ENCODE measurements at places on chromosomes 11 and 22.

DNA sequence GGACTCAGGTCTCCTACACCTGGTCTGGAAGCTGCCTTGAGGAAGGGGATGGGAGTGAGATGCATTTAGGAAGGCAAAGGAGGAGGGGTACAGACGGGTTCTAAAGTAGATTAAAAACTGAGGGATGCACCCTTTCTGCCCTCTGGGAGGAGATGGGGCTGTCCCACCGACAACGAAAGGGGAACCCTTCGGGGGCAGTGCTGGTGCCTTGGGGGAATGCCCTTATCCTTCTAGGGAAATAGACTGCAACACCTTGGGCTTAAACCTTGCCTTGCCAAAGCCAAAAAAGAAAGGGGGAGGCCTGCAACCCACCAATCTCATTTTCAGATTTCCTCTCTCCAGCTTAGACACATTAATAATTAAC is 89.8 kb downstream of the PLEKHA7 start:
- DNase-seq: no peak

- DNase-seq: no peak
These were observed 80.6 kb downstream of the WNT7B start for GRCh38 chr22:45896153-45896951.

DNA sequence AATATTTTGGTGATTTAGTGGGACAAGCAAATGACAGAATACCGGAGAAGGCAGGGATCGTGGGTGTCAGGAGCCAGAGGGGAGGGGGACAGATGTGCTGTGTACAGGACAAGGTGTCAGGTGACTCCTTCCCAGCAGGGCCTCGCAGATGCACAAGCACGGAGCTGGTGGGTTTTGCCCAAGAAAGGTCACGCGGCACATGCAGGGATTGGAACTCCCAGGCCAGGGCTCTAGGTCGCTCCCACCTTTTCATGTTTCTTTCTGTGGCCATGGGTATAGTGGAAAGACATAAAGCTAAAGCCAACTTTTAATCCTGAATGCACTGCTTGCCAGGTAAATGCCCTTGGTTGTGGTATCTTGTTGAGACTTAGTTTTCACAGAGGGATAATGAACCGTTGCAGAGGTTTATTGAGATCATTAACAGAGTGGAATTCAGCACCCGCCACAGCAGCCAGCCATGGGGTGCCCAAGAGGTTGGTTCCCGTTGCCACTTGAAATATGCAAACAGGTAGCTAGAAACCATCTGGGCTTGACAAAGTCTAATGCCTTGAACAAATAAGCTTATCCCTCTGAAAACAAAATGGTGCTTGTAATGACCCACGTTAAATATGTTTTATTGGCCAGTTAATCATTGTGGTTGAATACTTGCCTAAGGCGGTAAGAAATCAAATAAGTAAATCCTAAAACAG is 10.1 kb downstream of the C22orf23 start:
- no peak for DNase-seq

DNA sequence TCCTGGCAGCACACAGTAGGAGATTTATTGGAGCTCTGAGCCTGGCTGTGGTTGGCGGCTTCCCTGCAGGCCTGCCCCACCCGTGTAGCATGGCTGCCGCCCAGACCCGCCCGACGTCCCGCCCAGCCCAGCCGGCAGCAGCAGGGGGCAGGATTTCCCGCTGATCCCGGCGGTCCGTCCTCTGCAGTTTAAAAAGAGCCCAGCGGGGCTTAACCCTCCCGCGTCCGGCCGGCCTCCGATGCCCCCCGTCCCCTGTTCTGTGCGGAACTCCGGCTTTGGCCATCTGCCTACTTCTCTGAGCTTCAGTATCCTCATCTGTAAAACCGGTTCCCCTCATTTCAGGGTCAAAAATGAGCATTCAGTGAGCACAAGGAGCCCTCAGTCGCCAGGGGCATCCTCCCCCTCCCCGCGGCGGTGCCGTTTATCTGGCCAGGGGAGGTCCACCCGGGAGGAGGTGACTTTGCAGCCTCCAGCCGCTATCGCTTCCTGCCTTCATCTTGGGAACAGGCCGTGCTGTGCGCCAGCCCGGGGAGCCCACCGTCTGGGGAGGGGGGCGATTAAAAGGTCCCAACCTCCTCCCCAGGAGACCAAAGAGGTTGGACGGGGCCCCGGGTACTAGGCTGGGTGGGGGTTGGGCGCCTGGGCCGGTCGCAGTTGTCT is at the start of gene GAS2L1:
Gene GAS2L1 (plus strand): TSS at position 476 of the 660 bp plus-strand sequence. CDS start 1,456 bp downstream, outside the sequence.
- peak; percentile 67 for DNase-seq
